H7 (cell line): ENCODE measurements at places on chromosomes 4 and X.

DNA sequence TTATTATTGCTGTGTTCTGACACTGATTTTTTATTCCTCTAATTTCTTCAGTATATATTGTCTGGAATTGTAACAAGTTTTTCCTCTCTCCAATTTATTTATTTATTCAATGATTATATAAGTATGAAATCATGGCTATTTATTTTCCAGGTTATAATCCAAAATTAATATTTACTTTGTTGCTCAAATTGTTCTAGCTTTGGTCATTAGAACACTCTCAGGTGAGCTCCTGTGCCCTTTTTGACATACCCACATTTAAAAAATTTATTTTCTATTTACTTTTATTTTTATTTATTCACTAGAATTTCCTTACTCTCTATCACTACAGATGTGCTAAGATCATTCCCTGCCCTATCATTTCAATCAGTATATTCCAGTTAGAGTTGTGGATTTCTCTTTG, 70.2 kb downstream of the PPP1R2C start:
- no peak for DNase-seq

GRCh38 chrX:48945517-48946348, 11.7 kb downstream of the OTUD5 start:
- peak; percentile 81 for DNase-seq

- peak; percentile 60 for DNase-seq
These were observed at the start of gene GALNTL6 for GRCh38 chr4:171812665-171813525. GALNTL6 (plus strand) TSS chr4:171813404.

DNA sequence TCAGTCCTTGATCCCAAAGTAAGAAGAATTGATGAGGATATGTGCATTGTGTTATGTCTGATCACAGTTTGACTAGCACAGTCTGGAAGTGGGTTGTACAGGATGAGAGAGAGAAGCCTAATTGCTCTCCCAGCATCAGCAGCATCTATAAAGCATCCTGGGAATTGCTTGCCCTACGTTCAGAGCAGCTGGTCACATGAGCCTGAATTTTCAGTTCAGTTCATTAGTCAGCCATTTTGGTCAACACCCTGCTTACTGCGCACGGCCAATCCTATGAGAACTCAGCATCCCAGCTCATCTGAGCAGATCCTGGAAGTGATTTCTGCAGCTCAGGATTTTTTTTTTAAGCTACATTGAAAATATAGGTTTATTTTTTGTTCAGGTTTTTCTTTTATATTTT, at the start of gene RUFY3:
Gene RUFY3 (plus strand): TSS at position 218 of the 400 bp plus-strand sequence. CDS start 610 bp downstream, outside the sequence.
- DNase-seq, result no peak

DNA sequence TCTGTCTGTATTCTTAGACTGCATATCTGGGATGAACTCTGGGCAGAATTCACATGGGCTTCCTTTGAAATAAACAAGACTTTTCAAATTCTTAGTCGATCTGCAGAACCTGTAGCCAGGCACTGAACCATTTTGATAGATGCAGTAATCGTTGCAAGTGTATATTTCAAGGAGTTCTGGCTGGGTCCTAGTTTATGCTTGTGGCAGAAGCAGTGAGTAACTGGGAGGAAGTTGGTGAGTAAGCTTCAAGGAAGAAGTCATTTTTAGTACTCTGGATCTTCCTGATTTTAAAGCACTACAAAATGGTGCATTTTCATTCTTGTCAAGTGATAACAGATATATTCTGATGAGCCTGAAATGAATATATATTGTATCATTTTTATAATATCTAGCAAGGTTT, 9.5 kb downstream of the HPRT1 start:
- no peak for DNase-seq

DNA sequence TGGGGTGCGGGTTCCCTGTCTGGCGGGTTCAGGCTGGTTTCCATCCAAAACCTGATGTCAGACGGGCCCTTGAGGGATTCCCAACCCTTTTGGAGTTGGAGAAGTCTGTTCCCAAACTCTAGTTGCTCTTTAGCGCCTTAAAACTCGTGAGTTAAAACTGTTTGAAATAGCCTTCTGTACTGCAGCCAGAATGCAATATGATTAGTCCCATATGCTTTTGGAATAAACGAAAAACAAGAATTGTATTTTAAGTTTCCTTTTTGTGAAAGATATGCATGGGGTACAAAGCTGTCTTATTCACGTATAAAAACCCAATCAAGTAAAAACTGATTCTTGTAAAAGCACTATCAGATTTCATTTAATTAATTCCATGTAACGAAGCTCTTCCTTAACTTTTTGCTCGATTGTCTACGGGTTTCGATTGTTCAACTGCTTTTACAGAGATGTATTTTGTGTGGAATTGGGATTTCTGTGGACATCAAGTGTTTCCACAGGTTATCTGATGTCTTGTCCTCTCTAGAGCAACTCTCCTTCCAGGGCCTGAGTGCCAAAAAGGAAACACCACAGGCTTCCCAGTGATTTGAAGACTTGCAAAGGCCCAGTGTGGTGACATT, 49.5 kb downstream of the CLDN34 start:
- no peak for DNase-seq

- DNase-seq, result peak; percentile 17
These were observed 577 bp upstream of the GLRA2 start for GRCh38 chrX:14528629-14529289.

GRCh38 chr4:165191814-165192499, 15.4 kb upstream of the KLHL2 start:
- no peak for DNase-seq
